Right forelimb (tissue), 1 donor: ENCODE measurements at places on chromosomes 5 and 9.

- no peak for DNase-seq
These were observed 15.9 kb upstream of the TRIM14 start for GRCh38 chr9:98134702-98135557.

DNA sequence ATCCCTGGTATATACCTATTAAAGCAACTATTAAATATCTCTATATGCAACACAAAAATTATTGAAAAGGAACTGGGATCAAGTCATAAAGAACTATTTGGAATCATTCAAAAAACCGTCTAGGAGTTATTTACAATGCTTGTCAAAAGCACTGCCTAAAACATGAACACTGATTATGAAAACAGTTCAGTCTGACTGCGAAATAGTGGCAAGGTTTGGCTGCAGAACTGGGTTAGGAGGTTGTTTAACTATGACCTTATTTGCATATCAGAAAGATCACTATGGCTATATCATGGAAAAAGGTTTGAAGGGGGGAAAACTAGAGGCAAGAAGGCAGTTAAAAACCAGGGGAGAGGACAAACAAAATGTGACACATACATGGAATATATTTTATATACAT, 12.0 kb downstream of the FBXW2 start:
- no peak for DNase-seq

DNA sequence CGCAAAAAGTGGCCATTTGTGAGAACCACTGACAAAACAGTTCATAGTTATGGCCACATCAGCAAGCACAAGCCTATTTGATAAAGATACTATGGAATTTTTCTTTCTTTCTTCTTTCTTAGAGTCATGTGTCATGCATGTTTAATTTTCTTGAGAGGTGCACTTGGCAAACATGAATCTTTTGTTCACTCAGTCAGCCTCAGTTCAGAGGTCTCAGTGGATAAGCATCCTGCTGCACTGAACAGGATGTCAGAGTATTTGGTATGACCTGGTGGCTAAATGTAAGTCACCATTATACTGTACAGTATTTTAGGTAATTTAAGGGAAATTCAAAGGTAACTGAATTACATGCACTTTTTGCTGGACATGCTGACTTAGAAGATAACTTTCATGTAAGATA, 5.4 kb downstream of the NNT start:
- DNase-seq: no peak

DNA sequence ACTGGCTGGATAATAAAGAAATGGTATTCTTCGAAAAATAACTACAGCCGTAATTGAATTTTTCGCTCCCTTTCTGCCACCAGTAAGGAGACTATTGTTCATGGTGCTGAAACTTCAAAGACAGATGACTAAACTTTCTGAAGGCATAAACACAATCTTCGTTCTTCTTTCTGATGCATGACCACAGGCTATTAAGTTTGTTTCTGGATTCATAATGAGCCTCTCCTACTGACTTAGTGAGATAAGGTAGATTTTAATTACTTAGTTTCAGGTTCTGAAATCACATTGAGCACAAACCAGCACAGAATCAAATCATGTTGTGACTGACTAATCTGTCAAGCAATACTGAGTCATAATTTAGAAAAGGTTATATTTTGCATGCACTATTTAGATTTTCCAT, 441.8 kb upstream of the CCNG1 start:
- DNase-seq: no peak

GRCh38 chr5:149493316-149493715, 57.9 kb downstream of the CSNK1A1 start:
- no peak for DNase-seq

- DNase-seq: no peak
These were observed 167.0 kb downstream of the CAAP1 start for GRCh38 chr9:26725573-26725972.

- no peak for DNase-seq
These were observed 261.6 kb downstream of the GLIS3 start for GRCh38 chr9:4038182-4038723.
